ENCODE measurements at places on chromosomes 1 and 21.

DNA sequence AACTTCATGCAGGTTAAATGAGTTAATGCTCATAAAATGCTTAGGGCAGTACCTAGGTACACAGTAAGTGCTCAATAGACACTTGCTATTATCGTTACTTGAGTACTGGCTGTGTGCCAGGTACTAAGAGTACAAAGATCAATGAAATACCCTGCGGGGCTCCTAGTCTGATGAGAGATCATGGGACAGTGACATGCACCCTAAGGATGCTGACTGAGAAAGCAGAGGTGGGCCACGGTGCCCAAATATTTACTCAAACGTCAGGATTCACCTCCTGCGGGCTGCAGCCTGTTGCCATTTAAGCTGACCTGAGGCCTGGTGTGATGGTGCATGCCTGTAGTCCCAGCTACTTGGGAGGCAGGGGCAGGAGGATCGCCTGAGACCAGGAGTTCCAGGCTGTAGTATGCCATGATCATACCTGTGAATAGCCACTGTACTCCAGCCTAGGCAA, 19.8 kb upstream of the LUZP1 start:
- no peak for DNase-seq

DNA sequence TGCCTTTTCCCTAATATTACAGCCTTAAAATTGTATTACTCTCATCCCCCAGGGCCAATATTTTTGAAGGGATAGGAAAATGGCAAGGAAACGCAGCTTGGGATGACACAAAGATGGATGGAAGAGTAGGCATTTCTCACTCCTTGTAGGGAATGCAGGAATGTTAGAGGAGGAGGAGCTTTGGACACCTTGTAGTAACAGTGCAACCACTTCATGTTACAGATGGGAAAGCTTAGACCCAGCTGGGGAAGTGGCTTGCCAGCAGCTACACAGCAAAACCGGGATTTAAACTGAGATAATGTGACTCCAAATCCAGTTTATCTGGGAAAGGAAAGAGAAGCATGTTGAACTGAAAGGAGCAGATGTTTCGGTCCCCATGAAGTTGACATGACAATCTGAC, 473.7 kb upstream of the DAB1 start:
- no peak for DNase-seq

- no peak for DNase-seq
Observed at GRCh38 chr1:48889082-48889481, 112.4 kb upstream of the BEND5 start.

GRCh38 chr21:33396951-33397350, 6.3 kb upstream of the IFNGR2 start:
- no peak for DNase-seq

- no peak for DNase-seq
Observed at GRCh38 chr1:154786804-154787570, 83.1 kb downstream of the KCNN3 start.

DNA sequence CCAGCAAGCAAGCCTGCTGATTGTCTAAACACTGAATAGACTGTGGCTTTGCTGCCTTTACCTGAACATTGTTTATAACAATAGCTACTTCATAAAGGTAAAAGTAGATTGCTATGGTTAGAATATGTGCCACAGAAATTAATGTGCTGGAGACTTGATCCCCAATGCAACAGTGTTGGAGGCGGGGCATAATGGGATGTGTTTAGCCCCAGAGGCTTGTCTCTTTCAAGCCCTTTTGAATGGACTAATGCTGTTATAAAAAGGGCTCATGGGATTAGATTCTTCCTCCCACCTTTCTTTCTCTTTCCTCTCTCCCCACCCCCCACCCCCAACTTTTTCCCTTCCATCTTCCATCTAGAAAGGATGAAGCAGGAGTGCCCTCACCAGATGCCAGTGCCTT, 80.2 kb upstream of the PPP2R5A start:
- DNase-seq = no peak

GRCh38 chr1:37676281-37677142, 15.8 kb upstream of the CDCA8 start:
- no peak for DNase-seq

DNA sequence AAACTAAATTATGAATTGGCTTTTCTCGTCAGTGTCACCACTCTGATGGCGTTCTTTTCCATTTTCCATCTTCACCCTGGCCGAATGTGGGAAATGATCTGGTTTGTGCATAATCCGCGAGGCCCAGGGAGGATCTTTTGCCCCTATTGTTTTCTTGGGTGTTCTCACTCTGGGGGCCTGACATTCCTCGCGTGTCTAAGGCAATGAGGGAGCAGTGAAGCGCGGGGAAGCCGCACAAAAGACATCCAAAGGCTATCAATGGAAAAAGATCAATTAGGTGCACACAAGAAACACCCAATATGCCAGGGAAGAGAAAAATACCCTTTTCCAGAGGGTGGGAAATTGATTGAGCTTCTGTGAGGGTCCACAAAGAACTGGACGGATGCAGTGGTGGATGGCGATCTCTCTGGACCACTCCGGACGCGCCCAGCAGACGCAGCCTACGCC, 941 bp upstream of the C1orf21 start:
- no peak for DNase-seq

DNA sequence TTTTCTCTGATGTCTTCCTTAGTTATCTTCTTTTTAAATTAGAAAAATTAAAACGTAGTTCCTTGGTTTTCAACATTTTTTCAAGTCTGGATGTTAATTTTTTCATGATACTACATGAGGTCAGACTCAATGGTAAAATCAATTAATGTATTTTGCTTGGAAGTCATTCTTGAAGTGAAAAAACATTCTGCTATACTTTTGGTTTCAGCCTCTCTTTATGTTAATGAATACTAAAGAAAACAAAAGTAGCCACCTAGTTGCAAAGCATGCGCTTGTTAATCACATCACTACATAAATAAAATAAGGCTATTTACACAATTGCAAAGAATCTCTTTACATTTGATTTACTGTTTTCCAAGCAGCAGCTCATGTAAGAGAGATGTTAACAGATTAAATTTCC, 170.4 kb downstream of the LIPI start:
- DNase-seq = no peak

GRCh38 chr1:235734335-235734734, 84.8 kb upstream of the GNG4 start:
- DNase-seq = no peak
